ENCODE measurements at places on chromosomes 12 and 14. TPM values are rescaled to one million over a fixed set of nuclear protein-coding genes. Genes with fewer than 3 reads are reported as not detected.

Gene EGLN3
- 15.2 TPM for total RNA-seq

Gene KIF26A
- 5.0 TPM for total RNA-seq

Gene ATL1
- 13.3 TPM for total RNA-seq

Gene NCOR2
- 279 TPM for total RNA-seq

GRCh38 chr12:9760699-9761418, at the start of gene CD69:
Gene CD69 (minus strand): TSS chr12:9760901. CDS start chr12:9760820, 81 bp downstream.
- no peak for DNase-seq

Gene RASAL1
- total RNA-seq: not detected

Measured in posterior vena cava (tissue), 2 donors.